ENCODE measurements at places on chromosomes 2 and 18. TPM values are rescaled to one million over a fixed set of nuclear protein-coding genes. Genes with fewer than 3 reads are reported as not detected.

- DNase-seq, result no peak
Measured at GRCh38 chr2:30393510-30393909, 53.5 kb upstream of the LCLAT1 start.

Gene MOCOS
- total RNA-seq, result not detected

GRCh38 chr2:71503837-71504236 is 50.5 kb downstream of the DYSF start:
- peak; percentile 30 for DNase-seq

- peak; percentile 39 for DNase-seq
Measured at GRCh38 chr2:159129269-159129668, 157.2 kb downstream of the WDSUB1 start.

Gene CNGA3
- not detected for total RNA-seq

Gene PMS1
- total RNA-seq, result 83.0 TPM
